ENCODE measurements at places on chromosomes 13 and 19.

GRCh38 chr13:51929699-51930098 lies 67.9 kb downstream of the CCDC70 start:
- no peak for DNase-seq

DNA sequence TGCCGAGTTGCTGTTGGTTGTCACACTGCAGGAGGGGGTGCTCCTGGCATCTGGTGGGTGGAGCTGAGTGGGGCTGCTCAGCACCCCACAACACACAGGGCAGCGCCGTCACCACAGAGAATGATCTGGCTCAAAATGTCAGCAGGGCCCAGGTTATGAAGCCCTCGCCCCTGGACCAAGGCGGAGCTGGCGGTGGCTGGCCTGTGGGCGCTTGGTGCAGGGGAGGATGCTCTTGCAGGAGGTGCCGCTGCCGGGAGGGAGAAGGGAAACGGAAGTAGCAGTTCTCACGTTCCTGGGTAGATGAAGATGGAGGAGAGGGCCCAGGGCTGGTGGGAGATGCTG lies 14.2 kb upstream of the LENG8 start:
- DNase-seq: no peak

DNA sequence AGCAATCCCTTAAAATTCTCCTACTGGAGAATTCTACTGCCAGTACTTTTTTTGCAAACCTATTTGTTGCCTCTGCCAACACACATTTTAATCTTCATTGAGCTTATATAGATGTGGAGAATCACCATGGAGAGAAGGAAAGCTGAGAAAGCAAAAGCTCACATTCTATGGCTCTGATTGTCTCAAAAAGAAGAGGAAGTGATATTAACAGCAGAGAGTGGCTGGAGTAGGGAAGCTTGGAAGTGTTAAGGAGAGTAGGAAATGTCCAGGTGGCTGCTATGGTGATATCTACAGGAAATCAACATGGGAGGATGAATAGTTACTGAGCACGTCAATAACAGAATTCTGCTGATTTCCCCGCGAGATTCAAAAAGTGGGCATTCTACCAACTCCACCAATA lies 78.8 kb upstream of the TDRD3 start:
- DNase-seq: no peak

DNA sequence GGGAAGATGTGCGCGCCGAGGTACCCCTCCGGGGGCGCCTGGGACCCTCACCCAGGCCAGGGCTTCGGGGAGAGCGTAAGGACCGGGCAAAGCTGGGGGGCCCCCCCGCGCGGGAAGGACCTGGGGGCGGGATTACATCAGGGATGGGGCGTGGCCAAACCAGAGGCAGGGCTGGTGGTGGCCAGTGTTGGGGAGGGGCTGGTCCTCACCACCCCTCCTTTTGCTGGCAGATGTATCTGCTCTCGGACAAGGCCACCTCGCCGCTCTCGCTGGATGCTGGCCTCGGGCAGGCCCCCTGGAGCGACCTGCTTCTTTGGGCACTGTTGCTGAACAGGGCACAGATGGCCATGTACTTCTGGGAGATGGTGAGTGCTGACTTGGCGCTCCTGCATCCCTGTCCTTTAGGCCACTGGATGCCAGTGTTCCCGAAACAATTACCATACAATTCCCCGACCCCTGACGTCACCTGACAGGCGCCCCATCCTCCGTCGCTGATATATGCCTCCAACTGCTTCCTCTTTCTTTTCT lies 25.3 kb downstream of the TRPM4 start:
- DNase-seq: no peak

GRCh38 chr13:45604892-45605291 lies 10.6 kb downstream of the ERICH6B start:
- no peak for DNase-seq

DNA sequence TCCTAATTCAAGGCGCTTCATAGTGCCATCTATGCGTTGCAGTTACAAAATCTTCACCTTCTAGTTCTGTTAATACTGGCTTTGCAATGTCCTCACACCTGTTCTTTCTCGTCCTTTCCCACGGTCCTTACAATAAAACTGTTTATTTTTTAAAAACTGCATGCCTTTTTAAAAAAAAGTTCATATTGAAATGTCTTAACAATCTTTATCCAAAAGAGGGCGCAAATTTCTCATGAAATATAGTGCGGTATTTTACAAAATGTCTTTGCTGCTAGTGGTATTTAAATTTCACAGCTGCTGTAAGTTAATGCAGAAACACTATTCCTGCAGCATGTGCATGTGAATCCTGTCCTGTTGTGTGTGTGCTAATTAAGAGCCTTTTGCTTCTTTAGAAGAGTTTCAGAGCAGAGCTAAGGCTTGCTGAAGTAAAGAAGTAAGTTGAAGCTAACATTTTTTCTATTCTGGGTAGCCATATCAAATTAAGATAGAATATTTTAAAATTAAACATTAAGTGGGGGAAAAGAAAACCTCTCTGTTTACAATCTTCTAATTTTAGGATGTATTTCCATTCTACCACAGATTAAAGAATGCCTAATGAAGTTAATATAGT lies 15.8 kb upstream of the CLDN10 start:
- no peak for DNase-seq

- DNase-seq: no peak
Observed at GRCh38 chr13:94712812-94713560, 641 bp upstream of the SOX21 start.
